Kidney glomerular epithelial cell (primary cell): ENCODE measurements at places on chromosomes 2 and 18.
A peak's percentile ranks its signal among the peaks of the same experiment; 100 is the strongest.

GRCh38 chr18:6021306-6022073, 126.2 kb upstream of the TMEM200C start:
- DNase-seq, result no peak

DNA sequence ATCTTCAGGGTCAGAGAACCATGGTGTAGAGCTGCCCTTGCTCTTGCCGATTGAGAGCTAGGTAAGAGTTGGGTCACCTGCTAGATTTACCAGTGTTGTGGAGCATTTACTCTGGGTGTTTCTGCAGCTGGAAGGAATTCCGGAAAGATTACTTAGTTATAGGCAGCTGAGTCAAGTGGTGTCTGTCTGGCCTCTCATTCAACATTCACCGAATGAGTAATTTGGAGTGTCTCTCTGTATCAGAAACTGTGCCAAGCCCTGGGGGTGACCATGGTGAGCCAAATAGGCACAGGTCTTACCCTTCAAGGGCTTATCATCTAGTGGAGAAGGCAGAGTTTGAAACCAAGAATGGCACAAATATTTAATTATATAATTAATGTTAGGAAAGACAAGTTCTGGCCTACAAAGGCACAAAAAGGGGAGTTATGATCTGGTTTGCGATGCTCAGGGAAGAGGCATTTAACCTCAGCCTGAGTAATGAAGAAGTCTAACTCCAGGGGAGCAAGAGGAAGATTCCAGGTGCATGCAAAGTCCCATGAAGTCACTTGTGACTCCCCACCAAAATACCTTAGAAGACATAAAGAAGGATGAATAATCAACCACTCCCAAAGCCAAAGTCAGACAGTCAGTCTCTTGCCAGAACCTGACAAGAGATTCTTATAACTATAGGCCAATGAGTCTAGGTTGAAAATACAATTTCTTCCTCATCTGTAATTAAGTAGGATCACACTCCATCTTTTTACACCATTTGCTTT, 12.5 kb downstream of the SETBP1 start:
- DNase-seq, result no peak

GRCh38 chr2:88181511-88181910, 11.4 kb downstream of the THNSL2 start:
- peak; percentile 11 for DNase-seq

DNA sequence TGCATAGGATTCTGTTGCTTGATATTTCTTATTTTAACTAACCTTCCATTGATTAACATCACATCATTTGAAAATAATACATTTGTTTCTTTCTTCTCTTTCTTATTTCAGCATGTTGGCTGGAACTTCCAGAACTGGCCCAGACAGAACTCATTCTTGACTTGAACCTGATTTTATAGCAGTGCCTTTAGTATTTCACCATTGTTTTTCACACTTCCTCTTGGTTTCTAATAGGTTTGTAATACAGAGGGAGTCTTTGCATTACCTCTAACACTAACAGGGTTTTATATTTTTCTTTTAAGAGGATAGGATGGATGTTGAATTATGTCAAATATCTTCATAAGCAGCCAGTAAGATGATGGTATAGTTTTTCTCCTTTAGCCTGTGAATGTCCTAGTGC, 39.2 kb downstream of the SEMA4F start:
- no peak for DNase-seq

- DNase-seq, result no peak
Measured at GRCh38 chr18:37346048-37346447, 219.6 kb downstream of the CELF4 start.

- DNase-seq, result no peak
Measured at GRCh38 chr2:70123051-70123828, 36.0 kb downstream of the PCBP1 start.

DNA sequence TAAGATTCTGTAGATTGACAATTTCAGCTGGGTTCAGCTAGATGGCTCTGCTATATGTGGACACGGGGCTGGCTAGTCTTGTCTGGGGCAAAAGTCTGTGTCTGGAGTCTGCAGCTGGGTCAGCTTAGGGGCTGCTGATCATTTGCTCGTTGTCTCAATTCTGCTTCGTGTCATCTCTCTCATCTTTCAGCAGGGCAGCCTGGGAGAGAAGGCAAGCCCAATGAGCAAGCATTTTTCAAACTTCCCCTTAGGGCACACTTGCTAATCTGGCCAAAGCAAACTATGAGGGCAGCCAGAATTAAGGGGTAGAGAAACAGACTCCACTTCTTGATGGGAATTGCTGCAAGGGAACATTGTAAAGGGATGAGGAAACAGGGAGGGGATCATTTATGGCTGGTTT, 462.6 kb downstream of the SLC4A3 start:
- no peak for DNase-seq

DNA sequence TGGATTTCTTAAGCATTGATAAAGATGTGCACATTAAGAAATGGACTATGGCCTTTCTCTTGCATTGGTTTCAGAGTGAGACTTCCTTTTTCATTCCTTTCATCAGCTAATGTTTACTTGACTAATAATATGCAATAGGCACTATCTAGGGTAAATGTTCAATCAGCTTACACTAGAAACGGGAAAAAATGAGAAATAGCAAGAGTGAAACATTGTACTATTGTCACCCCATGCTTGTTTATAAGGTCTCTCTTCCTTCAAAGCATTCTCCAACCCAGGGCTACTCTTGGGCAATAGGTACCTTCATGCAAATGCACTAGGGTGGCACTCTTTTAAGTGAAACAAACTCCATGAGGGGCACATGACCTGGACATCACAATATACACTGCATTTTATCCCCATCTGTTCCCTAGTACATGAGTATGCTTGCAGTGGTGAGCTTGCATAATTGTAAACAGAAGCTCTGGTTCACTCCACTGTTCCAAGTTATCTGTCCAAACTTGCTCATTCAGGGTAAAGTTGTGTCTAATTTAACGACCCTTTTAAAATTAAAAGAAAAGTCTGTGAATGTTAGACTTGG, 402.3 kb downstream of the ERBB4 start:
- DNase-seq, result no peak

DNA sequence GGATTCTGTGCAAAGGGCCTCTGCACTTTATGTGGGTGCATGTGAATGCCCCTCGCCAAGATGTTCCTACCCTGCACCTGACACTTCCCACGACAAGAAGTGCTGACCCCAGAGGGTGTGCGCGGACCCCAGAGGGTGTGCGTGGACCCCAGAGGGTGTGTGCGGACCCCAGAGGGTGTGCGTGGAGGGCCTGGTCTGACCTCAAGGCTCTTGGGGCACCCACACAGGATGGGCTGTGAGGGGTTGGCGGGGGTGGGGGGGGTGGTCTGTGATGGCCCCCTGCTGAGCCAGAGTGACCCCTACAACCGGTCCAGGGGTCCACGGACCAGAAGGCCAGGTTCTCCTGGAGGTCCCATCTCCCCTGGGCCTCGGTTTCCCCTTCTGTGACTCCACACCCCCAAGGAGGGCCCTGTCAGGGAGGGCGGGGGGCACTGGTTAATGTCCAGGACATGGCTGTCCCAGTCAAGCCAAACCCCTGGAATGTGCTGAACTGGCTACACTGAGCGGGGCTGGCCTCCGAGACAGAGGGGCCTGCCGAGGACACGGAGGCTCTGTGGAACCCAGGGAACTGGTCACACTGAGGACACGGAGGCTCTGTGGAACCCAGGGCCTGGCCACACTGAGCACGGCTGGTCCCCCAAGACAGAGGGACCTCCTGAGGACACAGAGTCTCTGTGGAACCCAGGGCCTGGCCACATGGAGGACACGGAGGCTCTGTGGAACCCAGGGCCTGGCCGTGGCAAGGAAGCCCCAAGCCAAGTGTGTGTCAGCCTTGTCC, 3.1 kb downstream of the NEU4 start:
- no peak for DNase-seq

DNA sequence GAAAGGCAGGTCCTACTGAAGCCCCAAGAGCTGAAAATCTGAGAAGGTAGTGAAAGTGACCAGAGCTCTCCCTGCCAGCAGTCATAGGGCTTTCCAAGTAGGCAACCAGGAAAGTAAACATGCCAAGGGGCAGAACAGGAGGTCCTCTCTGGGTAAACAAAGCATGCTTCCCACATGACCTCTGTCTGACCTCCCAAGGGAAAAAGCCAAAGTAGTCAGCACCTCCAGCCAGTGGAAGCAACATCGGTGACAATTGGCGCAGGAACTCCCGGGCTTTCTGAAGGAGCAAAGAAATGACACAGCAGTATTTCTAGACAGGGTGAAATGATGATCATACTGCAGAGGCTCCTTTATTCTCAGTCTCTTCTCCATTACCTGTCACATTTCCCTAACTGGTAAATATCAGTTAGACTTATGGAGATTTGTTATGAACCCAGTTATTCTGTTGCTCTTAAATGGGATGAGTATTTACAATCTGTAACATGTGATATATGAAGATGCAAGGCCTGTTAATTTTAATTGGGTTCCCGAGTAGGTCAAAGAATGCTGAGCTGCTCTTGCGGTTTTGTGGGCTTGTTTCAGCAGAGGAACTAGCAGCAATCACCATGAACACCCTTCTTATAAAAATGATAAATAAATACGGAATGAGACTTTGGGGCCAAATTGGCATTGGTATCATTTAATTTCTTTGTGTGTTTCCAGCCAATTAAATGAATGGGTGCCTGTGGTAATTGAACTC, 321.0 kb downstream of the RND3 start:
- DNase-seq, result no peak

DNA sequence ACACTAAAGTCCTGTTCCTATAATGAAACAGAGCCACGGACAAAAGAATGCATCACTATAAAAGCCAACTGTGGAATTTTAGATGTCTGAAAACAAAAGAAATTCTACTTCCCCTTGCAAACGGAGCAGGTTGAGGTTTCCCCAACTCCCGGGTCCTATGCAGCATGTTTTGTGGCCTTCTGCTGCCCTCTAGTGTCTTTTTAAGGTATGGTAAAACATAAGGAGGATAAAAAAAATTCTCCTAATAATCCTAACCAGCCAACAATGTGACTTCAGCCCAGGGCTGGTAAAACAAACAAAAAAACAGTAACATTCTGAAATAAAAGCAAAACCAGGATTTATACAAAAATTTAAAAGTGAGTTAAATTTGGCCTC, 539.5 kb downstream of the NRXN1 start:
- peak; percentile 67 for DNase-seq

GRCh38 chr18:63051928-63052327, 267.6 kb downstream of the BCL2 start:
- DNase-seq, result no peak

GRCh38 chr2:45085487-45085886, 76.2 kb upstream of the SIX2 start:
- DNase-seq, result no peak

DNA sequence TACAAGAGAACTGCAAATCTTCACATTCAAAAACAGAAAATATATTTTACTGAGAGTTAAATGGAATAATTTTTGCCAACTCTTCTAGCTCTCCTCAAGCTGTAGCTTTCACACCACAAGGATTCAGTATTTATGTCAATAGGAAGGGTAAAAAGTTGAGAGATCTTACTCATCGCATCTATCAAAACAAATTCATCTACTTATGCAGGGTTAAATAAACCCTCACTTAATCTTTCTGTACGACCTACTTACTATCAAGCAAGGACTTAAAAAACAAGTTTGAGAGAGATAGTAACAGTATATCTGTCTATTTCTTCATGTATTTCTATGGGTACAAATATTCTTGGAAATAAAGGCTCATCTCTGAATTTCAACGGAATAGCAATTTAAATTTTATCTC, 35.5 kb downstream of the SIGLEC15 start:
- DNase-seq, result no peak

- DNase-seq, result no peak
Measured at GRCh38 chr2:187362151-187362550, 85.9 kb downstream of the CALCRL start.

DNA sequence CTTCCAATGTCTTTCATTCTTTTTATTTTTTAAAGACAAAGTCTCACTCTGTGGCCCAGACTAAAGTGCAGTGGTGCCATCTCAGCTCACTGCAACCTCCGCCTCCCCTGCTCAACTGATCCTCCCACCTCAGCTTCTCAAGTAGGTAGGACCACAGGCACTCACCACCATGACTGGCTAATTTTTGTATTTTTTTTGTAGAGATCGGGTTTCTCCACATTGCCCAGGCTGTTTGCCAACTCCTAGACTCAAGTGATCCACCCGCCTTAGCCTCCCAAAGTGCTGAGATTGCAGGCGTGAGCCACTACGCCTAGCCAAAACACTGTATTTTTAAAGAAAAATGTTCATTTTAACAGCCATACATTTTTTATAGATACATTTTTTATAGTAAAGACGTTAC, 12.7 kb downstream of the GCKR start:
- no peak for DNase-seq

DNA sequence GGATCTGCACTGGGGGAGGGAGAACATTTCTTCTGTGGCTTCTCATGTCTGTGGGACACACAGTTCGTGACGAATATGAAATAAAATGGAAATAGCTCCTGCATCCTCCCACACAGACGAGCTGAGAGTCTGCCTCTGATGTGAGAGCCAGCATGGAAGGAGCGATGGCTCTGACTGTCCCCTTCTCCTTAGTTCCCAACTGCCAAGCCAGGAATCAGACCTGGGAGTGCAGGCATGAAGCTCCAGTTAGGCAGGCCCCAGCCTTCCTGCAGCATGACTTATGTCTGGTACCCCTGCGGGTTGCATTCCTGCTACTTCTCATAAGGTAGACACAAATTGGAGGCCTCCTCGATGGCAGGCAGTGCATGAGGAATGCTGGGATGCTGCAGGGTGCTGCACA, 56.2 kb downstream of the PRKCE start:
- DNase-seq, result no peak

GRCh38 chr2:75949385-75950030, 238.8 kb upstream of the GCFC2 start:
- no peak for DNase-seq

GRCh38 chr2:30232801-30233130, 1.4 kb downstream of the LBH start:
- no peak for DNase-seq

DNA sequence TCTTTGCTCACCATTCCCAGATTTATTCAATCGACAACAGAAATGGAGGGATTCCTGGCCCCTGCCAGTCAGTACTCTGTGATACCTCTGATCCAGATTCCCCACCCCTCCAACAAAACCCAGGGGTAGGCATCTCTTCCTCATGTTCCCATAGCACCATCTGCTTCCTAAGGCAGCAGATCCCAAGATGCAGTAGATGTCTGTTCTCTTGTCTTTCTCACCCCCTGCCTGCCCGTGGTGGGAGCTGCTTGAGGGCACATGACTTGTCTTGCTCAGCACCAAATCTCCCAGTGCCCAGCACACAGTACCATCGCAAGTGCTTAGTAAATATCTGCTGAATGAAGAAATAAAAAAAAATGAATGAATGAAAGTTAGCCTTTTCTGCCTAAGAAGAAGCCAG, 98.2 kb downstream of the ZBTB7C start:
- DNase-seq, result no peak

GRCh38 chr2:15812187-15812780, 128.1 kb upstream of the MYCN start:
- no peak for DNase-seq
